ENCODE measurements at places on chromosomes 1 and 21.

DNA sequence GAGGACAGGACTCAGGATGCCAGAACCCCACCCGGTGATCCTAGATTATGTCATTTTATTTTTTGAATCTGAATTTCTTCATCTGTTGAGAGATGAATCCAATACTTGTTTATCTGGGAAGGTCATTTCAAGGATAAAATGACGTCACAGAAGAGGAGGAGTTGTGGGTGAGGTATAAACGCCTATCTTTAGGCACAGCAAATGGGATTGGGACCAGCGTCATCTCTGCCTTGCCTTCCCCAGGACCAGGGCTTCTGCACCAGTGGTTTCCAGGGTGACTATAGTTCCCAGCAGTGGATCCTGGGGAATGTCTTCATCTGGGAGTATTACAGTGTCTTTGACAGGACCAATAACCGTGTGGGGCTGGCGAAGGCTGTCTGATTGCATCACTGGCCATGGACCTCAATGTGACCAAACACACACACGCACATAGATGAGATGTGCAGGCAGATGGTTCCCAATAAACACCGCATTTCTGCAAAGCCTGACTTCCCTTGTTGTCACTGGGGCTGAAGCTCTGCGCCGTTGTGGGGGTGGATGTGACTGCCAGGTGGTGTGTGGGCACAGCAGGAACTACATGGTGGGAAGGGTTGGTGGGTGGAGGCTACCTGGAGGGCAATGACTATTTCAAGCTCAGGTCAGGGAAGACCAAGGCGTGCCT, 28.1 kb downstream of the KCNA10 start:
- H3K27me3 ChIP-seq: no peaks in the 10 kb centered on the region
- DNase-seq: no peak
- H3K4me3 ChIP-seq: no peak overlapping the region
- H3K27ac ChIP-seq: no peak overlapping the region
- H3K4me1 ChIP-seq: no peaks in the 10 kb centered on the region
- no peaks in the 10 kb centered on the region for H3K36me3 ChIP-seq

GRCh38 chr1:53325326-53326087, 2.4 kb downstream of the LRP8 start:
- H3K4me3 ChIP-seq: peak overlapping the region; percentile 96
- H3K4me1 ChIP-seq: peaks cover 32% of the 10 kb centered on the region
- peak overlapping the region; percentile 98 for H3K27ac ChIP-seq

DNA sequence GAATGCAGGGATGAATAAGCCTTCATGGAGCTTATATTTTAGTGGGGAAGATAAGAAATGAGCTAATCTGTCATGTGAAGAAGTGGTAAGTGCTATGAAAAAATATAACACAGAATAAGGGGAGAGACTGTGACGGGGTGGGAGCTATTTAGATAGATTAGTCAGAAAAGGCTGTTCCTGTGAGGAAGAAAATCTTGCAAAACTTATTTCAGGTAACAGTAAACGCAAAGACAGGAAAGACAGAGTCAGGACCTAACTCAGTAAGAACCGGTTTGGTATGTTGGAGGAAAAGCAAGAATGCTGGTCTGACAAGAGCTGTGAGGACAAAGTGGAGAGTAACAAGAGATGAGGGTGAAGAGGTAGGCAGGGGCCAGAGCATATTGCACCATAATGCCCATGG, 22.0 kb downstream of the GNAI3 start:
- no peaks in the 10 kb centered on the region for H3K27me3 ChIP-seq
- peaks cover 36% of the 10 kb centered on the region for H3K4me1 ChIP-seq
- DNase-seq: no peak
- H3K27ac ChIP-seq: no peak overlapping the region

GRCh38 chr1:93433407-93433961, 14.4 kb upstream of the FNBP1L start:
- H3K27me3 ChIP-seq: peaks cover 16% of the 10 kb centered on the region
- H3K4me3 ChIP-seq: no peak overlapping the region
- no peak for DNase-seq
- no peaks in the 10 kb centered on the region for H3K36me3 ChIP-seq

GRCh38 chr1:57512386-57512785, 88.5 kb upstream of the DAB1 start:
- no peak for DNase-seq
- no peaks in the 10 kb centered on the region for H3K36me3 ChIP-seq
- peaks cover 3% of the 10 kb centered on the region for H3K27me3 ChIP-seq
